ENCODE measurements at places on chromosomes 3 and 15.

DNA sequence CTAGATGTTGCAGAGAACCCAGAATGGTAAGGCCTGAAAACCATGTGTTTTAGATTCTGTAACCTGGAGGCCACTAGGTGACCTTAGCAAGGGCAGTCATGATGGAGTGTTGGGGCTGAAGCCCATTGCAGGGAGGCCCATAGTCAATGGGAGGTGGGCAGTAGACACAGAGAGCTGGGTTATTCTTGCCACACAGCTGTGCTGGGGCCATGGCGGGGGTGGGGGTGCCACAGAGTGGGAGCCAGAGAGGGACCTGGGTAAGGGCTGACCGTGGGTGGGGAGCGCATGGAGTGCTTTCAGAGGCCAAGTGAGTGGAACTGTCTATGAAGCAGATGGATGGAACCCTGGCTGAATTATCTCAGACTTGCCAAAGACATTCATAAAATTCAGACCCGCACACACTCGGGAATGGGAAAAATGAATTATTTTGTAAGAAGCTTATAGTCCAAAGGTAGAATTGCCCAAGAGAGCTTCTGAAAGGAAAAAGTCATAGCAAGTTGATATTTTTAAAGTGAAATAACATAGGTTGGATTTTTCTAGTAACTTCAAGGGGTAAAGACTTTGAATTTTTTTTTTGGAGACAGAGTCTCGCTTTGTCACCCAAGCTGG lies 53.9 kb downstream of the SMAD3 start:
- DNase-seq, result no peak

DNA sequence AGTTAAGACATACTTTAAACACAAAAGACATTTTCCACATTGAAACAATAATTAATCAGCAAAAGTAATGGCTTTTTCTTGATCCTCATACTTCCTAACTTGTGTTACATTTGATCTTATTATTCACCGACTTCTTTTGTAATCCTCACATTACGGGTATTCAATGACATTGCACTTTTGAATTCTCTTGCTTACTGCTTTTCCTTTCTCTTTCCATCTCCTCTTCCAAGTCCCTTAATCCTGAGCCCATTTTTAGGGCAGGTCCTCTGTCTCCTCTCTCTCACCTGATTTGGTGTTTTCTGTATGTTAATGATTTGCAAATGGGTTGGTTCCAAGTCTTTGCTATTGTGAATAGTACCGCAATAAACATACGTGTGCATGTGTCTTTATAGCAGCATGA lies 48.5 kb upstream of the RAP2B start:
- DNase-seq, result no peak

- DNase-seq, result no peak
These were observed 97.5 kb downstream of the CFAP20DC start for GRCh38 chr3:58952128-58952917.

DNA sequence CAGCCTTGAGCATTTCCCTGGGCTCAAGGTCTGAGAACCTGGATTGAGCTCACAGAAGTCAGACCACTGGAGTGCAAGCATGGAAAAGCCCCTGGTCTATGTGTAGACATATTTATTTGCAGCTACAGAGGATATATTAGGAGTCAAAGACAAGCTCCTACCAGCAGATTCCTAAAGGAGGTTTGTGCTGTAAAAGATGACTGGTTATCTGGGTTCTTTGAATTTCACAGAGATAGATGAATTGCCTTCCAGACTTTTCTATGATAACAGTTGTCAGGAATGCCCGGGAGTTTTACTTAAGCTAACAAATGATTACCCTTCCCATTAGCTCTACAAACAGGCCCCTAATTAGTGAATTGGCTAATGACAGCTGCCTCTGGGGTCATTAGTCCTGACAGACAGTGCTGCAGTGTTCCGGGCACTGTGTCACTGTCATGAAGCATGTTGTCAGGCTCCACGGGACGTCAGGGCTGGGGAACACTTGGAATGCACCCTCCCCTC lies 48.8 kb upstream of the PLXNA1 start:
- no peak for DNase-seq
